ENCODE measurements at places on chromosomes 6 and 20.

GRCh38 chr6:3214898-3215297 is 12.6 kb downstream of the TUBB2B start:
- DNase-seq: no peak

DNA sequence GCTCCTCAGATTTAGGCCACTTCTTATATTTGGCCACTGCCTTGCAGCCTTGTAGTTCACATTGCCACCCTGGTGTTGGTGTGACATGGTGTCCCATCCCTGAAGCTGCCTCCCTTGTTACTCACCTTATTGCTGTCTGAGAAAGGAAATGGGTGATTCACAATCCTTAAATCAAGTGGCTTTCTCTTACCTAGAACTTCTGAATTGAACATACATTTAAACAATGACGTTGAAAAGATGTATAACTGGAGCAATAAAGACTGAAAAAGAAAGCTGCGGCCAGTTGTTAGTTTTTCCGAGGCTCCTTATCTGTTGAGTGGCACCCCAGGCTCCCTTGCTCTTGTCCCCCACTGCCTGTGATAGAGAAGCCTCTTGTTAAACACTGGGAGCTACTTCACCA is 28.8 kb upstream of the GNRH2 start:
- no peak for DNase-seq

- DNase-seq: no peak
Observed at GRCh38 chr20:59042151-59042795, at the start of gene PRELID3B. PRELID3B (minus strand) TSS chr20:59042786; CDS start chr20:59042730, 56 bp downstream.

- no peak for DNase-seq
Observed at GRCh38 chr6:145036236-145036635, 699.1 kb downstream of the EPM2A start.

- no peak for DNase-seq
Observed at GRCh38 chr6:7025861-7026260, 81.9 kb upstream of the RREB1 start.

GRCh38 chr6:21529431-21529830 is 64.1 kb upstream of the SOX4 start:
- no peak for DNase-seq

GRCh38 chr6:112218563-112218962 is 35.8 kb downstream of the LAMA4 start:
- no peak for DNase-seq

- DNase-seq: no peak
Observed at GRCh38 chr20:47099093-47099492, 204.4 kb downstream of the EYA2 start.

- DNase-seq: no peak
Observed at GRCh38 chr20:17344790-17345189, 118.0 kb downstream of the PCSK2 start.

- no peak for DNase-seq
Observed at GRCh38 chr6:135180542-135181332, at the start of gene MYB. MYB (plus strand) TSS chr6:135181308; CDS start chr6:135181514, 206 bp downstream.

DNA sequence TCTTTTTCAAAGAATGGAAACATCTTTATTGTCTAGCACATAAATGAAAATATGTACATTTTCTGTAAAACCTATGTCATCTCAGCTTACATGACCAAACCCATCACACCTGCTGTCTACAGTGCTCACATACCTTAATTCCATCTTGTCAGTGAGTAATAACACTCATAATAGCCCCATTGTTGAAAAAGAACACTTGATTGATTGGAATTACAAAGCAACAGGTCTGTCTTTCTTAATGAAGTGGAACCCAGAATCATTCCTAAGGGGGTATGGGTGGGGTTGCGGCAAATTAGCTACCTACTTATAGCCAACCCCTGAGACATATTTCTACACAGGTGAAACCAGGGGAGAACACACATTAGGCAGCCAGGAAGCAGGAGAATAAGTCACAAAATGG is 20.2 kb downstream of the ADGRF4 start:
- no peak for DNase-seq

GRCh38 chr6:160535270-160535669 is 128.8 kb downstream of the LPA start:
- no peak for DNase-seq

GRCh38 chr20:4109307-4109940 is 94.1 kb upstream of the RNF24 start:
- no peak for DNase-seq

DNA sequence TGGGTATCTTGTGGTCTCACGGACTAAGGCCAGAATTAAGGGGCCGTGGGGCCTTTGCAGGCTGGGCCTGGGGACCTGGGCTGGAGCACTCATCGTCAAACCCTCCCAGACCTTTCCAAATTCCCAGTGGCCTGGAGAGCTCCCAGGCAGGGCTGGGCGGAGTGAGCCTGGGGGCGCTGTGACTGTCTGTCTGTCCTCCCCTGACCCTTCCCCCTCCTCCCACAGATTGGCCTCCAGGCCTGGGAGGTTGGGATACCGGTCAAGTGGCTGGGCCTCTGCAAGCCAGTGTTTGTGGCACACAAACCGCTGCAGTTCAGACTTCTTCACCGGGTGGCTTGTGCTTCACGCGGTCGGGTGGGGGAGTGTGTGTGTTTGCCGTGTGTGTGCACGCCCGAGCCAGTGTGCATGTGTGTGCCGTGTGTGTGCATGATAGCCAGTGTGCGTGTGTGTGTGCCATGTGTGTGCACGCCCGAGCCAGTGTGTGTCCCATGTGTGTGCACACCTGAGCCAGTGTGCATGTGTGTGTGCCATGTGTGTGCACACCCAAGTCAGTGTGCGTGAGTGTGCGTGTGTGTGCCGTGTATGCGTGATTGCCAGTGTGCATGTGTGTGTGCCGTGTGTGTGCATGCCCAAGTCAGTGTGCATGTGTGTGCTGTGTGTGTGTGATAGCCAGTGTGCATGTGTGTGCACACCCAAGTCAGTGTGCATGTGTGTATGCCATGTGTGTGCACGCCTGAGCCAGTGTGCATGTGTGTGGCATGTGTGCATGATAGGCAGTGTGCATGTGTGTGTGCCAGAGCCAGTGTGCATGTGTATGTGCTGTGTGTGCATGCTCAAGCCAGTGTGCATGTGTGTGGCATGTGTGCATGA is 6.3 kb downstream of the RBBP8NL start:
- DNase-seq: no peak

DNA sequence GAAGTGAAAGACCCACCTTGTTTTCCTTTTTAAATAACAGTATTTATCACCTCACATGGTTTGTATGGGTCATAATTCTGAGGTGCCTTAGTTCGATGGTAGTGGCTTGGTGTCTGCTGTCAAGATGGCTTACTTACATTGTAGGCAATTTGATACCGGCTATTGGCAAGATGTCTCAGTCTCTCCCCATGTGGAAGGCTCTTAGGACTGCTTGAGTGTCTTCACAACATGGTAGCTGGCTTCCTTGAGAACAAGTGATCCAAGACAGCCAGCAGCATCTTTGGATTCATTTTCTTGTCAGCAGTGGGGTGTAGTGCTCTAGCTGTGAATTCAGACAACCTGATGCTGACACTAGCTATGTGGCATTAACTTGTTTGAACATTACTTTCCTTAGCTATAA is 70.1 kb downstream of the CBFA2T2 start:
- no peak for DNase-seq

DNA sequence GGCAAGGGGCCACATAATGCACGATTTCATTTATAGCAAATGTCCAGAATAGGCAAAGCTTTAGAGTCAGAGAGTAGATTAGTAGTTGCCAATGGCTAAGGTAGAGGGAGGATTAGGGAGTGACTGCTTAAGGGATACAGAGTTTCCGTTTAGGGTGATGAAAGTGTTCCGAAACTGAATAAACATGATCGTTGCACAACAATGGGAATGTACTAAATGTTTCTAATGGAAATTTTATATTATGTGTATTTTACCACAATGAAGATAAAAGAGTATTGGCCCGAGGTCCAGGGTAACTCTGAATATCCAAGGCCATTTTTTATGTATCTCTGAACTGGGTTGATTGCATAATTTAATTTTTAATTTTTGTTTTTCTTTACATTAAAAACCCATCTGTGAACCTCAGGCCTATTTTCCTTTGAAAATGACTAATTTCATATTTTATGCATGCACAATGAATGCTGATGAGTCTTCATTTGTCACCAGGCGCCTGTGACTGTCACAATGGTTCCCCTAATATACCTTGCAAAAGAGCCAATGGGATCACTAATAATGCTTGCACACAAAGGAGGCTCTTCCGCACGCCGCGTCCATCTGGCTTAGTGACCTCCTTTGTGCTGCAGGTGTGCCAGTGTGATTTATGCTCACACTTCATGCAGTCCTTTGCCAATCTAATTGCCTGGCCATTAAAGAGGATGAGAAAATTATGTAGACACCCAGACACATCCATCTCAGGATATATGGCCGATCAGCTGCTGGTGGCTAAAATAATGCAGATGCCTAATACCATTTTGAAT is 612.5 kb downstream of the CDH26 start:
- no peak for DNase-seq

- DNase-seq: no peak
Observed at GRCh38 chr6:142637624-142638351, 307.2 kb downstream of the HIVEP2 start.

GRCh38 chr6:62150048-62150663 is 135.9 kb downstream of the KHDRBS2 start:
- no peak for DNase-seq

DNA sequence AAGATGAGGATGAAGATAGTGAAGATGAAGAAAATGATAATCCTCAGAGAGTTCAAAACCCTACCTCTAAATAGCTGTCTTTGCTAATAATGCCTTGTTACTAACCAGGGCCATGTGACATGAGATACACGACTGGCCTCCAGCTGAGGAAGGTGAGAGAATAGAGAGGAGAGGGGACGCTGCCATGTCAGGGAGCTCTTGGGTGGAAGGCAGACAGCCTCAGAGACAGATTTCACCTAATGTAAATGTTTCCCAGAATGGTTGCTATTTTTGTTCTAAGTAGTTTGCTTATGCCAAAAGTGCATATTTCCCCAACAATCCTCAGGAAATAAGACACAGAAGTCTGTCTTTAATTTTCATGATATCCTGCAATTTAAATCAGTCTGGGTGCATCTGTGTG is 138.4 kb downstream of the ELOVL4 start:
- no peak for DNase-seq

DNA sequence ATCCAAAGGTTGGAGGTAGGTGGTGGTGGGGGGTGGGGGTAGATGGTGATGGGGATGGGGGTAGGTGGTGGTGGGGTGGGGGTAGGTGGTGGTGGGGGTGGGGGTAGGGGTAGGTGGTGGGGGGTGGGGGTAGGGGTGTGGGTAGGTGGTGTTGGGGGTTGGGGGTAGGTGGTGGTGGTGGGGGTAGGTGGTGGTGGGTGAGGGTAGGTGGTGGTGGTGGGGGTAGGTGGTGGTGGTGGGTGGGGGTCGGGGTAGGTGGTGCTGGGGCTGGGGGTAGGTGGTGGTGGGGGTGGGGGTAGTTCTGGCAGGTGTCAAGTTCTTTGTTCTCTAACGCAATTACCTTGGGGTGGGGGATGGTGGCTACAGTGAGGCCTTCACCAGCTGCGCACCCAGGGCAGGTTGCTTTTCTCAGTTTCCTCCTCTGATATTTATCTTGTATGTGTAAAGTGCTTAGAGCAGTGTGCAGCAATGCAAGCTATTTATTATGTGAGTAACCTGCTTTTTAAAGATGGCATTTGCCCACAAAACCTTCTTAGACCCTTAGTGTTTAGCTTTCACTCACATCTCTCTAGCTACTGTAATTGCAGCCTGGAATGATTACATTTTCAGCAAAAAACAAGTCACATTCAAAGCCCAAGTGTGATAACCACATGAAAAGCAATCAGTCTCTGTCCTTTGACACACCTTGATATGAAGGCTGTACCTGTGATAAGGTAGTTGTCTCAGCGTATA is 8.2 kb upstream of the CCDC167 start:
- no peak for DNase-seq

DNA sequence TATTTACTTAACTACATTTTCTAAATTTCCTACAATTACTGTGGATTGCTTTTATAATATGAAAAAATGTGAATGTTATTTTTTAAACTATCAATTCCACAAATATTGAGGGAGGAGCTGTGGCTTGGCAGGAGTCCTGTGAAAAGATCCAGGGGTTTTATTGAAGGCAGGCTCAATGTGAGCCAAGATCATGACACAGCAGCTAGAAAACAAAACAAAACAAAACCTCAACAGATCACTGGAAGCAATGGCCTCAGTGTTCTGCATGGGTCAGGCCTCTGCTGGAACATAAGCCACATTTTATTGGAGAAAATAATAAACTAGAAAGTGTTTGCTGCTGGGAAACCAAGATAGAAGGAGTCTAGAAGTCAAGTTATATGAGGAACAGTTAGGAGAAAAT is 19.4 kb upstream of the RCAN2 start:
- DNase-seq: peak; percentile 63

- no peak for DNase-seq
Observed at GRCh38 chr20:44770484-44771171, 25.0 kb downstream of the KCNK15 start.

- DNase-seq: no peak
Observed at GRCh38 chr6:137013031-137013430, 31.7 kb downstream of the IL20RA start.

DNA sequence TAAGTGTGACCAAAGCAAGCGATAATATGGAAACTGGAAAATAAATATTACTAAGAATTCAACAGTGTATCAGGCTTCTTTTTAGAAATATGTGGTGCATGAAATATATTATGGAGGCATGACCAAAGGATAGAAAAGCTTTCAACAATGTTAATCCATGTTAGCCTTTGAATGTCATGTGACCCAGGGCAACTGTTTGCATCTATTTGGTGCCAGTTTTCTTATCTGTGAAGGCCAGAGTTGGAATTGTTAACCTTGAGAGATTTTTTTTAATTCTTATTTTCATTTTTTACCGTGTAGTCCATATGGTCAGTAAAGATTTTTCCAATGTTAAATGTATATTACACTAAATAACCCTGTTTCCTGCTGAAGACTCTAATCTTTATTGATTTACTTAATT is 411.1 kb downstream of the BCKDHB start:
- no peak for DNase-seq

DNA sequence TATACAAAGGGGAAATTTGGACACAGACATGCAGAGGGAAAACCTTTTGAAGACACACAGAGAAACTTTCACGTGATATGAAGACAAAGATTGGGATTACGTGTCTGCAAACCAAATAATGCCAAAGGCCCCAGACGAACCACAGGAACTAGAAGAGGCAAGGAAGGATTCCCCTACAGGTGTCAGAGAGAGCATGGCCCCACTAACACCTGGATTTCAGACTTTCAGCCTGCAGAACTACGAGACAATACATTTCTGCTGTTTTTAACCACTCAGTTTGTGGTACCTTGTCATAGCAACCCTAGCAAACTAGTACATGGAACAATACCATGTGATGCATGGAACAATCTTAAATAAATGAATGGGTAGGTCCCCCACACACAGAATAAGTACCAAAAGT is 341.0 kb downstream of the HDGFL1 start:
- DNase-seq: no peak

DNA sequence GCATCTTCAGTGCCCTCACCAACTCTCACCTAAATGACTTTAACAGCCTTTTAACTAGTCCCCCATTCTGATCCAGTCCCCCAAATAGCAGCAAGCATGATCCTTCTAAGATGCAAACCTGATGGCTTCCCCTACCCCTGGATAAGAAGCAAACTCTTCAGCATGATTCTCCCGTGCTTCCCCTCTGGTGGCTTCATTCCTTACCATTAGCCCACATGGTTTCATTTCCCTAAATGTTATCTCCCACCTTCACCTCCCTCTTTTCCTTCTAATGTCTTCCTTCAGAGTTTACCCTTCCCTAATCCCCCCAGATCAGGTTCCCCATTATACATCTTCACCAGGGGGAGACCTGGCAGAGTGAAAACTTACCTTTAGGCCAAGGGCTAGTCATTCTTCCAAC is 4.0 kb upstream of the RAB5IF start:
- DNase-seq: no peak
